ENCODE measurements at places on chromosomes 1 and 21.

DNA sequence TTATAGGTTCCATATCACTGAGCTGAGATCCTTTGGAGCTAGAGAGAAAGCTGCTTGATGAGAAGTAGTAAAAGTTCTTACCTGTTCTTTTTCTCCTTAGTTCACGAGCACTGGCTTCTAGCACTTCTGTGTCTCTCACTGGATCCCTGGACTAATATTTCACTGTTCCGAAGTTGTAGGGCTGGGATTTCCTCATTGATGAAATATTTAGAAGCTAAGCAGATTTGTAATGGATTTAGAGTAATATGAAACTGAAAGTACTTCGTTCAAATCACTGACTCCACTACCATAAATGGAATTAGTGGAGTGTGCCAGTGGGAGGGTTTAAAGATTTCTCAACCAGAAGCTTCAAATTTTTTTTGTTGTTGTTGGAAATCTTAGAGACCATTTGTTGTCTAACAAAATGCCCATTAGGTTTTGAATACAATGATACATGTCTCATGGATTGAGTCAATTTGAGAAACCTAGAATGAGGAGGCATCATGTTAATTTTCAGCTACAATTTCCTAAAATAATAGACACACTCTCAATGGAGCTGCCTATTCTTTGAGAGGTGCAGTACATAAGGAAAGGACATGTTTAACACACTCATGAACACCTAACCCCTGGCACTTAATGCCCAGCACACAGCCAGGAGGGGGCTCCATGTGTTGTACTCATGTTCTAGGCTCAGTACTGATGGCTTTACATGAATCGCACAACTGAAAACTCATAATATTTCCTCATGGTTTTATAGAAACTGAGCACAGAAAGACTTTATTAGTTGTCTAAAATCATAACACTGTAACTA is at the start of gene GBP1:
Gene GBP1, minus strand, starts transcription at position 130 of the 790 bp plus-strand sequence. CDS start 1,974 bp downstream, outside the sequence.
- DNase-seq = peak; percentile 73

DNA sequence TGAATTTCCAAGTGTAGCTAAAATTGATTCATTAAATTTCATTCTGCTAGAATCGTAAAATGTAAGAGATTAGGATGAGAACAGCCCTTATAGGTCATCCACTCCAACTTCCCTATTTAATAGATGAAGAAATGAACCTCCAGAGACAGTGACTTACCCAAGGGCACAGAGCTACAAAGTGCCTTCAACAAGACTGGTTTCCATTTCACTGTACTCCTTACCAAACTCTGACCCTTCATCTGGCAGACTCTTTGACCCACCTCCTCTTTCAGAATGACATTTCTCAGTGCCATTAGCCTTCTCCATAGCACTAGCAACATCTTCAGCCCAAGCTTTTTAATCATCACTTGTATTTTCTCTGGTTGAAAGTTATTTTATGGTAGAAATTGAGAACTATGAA is 161.3 kb downstream of the NEK7 start:
- DNase-seq = no peak

DNA sequence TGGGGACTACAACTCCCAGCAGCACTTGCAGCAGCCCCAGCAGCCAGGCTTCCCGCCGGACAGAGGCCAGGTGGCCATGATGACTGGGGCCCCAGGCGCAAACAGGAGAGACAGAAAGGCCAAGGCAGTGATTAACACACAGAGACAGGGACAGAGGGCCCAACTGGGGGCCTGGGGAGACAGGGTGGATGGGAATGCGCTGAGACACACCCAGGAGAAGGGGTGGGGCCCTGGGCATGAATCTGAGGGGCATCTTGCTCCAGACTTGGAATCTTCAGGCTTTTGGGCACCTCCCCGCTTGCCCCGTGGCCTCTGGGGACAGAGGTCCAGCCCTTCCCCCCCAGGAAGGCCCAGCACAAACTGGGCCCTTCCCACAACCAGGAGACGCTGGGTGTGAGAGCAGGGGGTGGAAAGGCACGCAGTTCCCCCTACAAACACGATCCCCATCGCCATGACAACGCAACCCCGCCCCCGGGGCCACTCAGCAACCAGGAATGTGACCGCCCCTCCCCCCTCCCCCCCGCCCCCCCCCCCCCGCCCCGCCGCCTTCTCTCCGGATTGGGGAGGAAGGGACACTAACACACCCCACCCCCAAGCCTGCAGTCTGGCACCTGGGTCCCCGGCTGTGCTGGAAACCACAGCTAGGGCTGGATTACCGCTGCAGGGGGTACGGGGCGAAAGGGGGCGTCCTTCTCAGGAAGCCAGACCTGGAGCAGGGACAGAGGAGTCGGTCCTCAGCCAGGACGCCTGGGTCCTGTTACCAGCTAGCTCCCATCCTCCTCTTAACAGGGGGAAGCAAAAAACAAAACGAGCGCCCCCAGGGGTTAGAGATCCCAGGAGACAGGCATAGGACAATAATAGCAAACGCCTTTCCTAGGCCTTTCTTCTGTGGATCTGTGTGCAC is 4.5 kb downstream of the HDGF start:
- DNase-seq = peak; percentile 96

- DNase-seq = no peak
Observed at GRCh38 chr1:42943166-42943565, 15.5 kb downstream of the SLC2A1 start.

- DNase-seq = no peak
Observed at GRCh38 chr1:74587888-74588287, 75.5 kb upstream of the LRRC53 start.

Measured in ELR (cell line).